ENCODE measurements at places on chromosomes 16 and 17.

- no peak for DNase-seq
These were observed 197.3 kb downstream of the SOX9 start for GRCh38 chr17:72318131-72318530.

- DNase-seq: no peak
These were observed 103.9 kb upstream of the SEC14L1 start for GRCh38 chr17:77036841-77037381.

- no peak for DNase-seq
These were observed 2.0 kb upstream of the PCTP start for GRCh38 chr17:55748841-55749240.

DNA sequence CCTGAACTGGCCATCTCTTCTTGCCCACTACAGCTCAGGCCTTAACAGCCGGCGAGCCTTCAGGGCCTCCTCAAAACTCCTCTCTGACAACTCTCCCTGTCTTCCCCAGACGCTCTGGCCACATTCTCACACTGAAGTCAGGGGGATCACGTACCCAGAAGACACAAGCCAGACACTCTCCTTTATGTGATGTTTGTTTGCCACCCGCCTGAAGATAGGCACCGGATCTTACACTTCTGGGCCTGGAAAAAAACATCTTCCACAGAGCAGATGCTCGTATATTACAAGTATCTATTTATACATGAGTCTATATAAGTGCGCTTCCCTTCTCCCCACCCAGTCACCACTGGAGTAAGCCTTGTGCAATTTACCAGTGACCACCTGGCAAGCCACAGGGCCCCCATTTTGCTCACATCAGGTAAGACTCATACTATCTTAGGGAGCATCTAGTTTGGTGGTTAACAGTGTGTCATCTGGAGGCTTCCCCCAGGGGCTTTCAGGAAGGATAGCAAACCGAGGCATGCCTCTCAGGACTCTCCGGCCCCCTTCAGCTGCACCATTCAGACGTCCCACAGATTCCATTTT, 349.4 kb downstream of the SOX9 start:
- no peak for DNase-seq

DNA sequence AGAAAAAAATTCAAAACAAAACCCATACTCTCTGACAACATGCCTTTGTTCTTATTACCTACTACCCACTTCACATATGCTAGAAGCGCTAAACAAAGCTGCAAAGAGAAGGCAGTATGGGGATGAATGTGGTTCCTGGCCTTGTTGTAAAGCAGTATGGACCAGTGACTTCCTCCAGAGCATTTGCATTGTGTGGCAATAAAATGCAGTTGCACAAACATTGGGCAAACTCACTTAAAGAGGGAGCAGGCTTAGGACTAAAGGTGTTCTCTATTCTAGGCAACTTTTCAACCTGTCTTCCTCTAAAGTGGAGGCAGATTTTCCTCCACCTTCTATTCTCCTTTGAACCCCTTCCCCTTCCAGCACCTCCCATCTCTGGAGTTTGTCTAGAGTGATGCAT, 17.1 kb downstream of the TMIGD1 start:
- DNase-seq: no peak

- no peak for DNase-seq
These were observed 458.9 kb upstream of the DYNLRB2 start for GRCh38 chr16:80081846-80082245.

DNA sequence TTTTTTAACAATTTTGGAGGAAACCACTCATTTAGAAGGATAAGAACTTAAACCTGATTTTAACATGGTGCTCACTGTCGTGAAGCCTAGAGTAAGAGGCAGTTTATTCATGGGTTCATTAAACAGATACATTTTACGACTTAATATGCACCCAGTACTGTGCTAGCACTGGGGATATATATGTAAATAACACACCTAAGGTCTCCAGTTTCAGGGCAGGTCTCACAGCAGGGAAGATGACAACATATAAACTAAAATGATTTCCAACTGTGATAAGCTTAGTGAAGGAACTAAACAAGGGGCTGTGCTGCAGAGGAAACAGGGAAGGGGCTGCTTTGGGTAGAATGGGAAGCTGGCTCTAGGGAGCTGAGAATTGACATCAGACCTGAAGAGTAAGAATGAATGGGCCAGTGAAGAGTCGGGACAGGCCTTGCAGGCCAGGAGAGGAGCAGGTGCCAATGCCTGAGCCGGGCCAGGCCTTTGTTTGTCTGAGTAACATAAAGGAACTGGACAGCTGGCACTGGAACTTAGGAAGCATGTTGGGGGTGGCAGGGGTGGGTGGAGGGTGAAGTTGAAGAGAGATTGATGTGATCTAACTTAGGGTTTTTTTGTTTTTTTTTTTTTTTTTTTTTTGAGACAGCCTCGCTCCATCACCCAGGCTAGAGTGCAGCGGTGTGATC, 12.1 kb downstream of the NT5M start:
- no peak for DNase-seq

DNA sequence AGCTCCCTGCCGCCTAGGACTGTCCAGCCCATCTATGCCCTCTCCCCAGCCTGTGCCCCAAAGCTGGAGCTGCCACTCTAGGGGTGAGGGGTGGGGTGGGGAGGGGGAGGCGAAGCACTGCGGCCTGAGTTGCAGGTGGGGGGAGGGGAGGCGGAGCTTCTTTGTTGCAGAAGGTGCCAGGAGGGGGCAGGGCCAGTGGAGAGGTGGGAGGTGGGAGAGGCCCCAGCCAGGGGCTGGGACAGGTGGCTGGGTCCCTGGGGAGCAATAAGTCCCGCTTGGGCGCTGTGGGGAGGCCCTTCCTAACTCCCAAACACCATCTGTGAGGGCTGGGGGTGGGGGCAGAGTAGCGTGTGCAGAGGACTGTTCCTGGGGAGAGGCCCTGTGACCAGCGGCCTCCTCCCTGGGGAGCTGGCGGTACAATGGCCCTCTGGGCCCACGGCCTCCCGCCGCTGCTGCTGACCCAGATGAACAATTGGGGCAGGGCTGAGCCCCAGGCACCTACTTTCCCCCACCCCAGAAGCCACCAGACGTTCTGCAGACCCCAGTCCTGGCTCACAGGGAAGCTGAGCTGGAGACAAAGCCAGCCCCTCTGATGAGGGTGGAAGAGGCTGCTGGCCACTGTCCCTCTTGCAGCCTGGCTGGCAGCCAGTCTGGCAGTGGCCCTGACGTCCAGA, 2.2 kb upstream of the NTN3 start:
- DNase-seq: no peak

DNA sequence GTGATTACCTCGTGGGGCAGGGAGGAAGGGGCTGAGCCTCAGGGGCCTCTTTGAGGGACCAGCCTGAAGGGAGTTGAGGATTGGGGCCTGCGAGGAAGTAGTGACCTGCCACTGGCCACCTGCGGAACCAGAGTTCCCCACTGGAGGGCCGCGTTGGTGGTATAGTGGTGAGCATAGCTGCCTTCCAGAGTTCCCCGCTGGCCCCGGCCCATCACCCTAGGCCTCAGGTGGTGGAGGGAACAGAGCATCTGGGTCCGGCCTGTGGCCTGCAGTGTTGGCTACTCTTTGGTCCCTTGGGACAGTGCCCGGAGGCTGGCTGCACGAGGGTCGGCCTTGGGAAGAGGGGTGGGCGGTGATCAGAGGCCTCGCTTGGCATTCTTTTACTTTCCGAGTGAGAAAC, 20.5 kb downstream of the MGAT5B start:
- DNase-seq: no peak

DNA sequence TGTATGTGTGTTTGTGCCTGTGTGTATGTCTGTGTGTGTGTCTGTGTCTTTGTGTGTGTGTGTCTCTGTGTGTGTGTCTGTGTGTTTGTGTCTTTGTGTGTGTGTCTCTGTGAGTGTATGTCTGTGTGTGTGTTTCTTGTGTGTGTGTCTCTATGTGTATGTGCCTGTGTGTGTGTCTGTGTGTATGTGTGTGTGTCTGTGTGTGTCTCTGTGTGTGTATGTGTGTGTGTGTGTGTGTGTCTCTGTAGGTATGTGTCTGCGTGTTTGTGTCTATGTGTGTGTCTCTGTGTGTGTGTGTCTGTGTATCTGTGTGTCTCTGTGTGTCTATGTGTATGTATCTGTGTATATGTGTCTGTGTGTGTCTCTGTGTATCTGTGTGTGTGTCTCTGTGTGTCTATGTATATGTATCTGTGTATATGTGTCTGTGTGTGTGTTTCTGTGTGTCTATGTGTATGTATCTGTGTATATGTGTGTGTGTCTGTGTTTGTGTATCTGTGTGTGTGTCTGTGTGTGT, 70.2 kb downstream of the USP43 start:
- no peak for DNase-seq

GRCh38 chr17:19445105-19445504, 34.1 kb downstream of the RNF112 start:
- no peak for DNase-seq

DNA sequence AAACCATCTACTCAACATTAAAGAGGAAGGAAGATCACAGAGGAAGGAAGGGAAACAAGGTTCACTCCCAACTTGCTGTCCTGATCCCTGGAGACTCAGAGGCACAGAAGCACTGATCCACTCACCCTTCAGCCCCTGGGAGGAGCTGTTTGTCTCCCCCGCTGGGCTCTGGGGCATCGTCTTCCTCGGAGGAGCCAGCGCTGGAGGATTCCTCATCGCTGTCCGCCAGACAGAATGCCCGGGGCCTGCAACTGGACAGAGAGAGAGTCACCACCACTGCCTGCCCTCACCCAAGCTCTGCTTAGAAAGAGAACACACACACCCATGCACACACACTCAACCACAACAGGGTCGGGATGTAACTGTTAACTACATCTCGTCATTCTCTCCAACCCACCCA, 24.8 kb upstream of the ERN1 start:
- no peak for DNase-seq

Measured in GM04503 (cell line).